ENCODE measurements at places on chromosomes 11 and 22.

DNA sequence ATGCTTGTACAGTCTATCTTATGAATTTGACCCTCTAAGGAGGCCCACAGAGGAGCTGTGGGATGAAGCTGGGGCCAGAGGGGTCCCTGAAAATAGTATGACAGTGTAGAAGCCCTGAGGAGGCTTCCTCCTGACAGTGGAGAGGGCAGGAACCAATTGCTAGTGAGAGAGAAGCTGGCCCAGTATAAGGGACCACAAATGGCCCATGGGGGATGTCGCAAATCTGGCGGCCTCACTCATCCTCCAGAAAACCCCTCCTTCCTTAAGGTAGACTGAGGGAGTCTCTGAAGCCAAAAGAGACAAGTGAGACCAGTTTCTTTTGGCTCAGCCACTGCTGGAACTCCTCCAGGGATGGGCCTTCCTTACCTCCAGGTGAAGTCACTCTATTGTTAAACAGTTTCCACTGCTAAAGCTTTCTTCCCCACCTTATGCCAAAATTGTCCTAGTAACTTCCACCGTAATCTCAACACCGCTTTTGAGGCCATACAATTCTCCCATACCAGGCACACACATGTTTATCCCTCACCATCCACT is 17.8 kb upstream of the CASTOR1 start:
- no peak for DNase-seq

DNA sequence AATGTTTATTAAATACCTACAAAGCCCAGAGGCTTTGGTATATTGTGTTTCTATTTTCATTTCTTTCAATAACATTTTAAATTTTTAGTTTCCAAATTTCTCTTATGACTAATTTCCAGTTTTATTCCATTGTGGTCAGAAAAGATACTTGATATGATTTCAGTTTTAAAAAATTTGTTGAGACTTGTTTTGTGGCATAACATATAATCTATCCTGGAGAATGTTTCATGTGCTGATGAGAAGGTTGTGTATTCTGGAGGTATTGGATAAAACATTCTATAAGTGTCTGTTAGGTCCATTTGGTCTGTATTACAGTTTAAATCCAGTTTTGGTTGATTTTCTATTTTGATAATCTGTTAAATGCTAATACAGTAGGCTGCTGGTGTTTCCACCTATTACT is 9.8 kb upstream of the RAG1 start:
- DNase-seq = no peak

DNA sequence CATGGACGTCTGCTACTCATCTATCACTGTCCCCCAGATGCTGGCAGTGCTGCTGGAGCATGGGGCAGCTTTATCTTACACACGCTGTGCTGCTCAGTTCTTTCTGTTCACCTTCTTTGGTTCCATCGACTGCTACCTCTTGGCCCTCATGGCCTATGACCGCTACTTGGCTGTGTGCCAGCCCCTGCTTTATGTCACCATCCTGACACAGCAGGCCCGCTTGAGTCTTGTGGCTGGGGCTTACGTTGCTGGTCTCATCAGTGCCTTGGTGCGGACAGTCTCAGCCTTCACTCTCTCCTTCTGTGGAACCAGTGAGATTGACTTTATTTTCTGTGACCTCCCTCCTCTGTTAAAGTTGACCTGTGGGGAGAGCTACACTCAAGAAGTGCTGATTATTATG is 9.2 kb upstream of the OR9Q2 start:
- DNase-seq = no peak

DNA sequence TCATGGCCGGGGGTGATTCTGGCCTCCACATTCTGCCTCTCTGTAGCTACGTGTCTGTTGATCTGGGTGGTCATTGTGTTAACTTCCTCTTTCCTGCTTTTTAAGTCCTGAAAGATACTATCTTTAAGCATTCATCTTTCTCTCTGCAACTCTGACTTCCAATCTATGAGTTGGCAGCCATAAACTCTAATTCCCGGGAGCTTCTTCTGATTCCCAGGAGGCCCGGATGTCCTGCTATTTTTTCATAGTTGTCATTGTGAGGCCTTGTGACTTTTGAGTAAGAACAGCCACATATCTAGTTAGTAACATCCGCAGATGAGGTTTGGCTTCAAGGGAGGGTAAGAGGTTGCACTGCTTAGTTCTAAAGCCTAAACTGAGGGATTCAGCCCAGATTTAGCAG is 107.8 kb downstream of the SYN3 start:
- no peak for DNase-seq

GRCh38 chr11:19892387-19892786 is 179.8 kb downstream of the NAV2 start:
- no peak for DNase-seq

DNA sequence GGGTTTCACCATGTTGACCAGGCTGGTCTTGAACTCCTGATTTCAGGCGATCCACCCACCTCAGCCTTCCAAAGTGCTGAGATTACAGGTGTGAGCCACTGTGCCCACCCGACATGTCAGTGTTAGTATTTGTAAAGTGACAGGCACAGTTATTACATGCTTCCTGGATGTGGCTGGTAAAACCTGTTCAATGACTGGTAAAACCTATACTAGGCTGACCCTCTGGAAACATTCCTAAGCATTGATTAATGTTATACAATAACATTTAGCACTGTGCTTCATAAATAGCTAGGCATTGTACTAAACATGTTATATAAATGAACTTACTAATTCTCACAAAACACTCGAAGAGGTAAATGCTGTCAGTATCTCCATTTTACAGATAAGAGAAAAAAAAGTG is 20.9 kb upstream of the JHY start:
- DNase-seq = no peak

GRCh38 chr22:46041642-46042041 is 64.7 kb upstream of the WNT7B start:
- DNase-seq = no peak

DNA sequence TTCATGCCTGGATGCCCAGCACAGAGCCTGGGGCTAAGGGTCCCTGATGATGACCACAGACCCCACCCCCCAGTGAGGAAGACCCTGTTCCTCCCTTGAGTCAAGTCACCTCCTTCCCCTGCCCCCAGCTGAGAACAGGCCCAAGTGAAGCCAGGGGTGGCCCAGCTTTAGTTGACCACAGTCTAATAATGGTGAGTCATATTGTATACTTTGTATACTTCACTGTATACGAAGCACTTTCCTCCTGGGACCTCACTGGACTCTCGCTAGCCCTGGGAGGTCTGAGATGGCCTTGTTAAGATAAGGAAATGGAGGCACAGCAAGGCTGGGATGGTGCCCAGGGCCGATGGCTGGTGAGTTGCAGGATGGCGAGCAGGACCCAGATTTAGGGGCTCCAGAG is 3.7 kb upstream of the FLRT1 start:
- DNase-seq = no peak

GRCh38 chr11:72716290-72716689 is 35.9 kb downstream of the ARAP1 start:
- peak; percentile 92 for DNase-seq

GRCh38 chr22:35719212-35719875 is 1.7 kb downstream of the APOL5 start:
- no peak for DNase-seq

DNA sequence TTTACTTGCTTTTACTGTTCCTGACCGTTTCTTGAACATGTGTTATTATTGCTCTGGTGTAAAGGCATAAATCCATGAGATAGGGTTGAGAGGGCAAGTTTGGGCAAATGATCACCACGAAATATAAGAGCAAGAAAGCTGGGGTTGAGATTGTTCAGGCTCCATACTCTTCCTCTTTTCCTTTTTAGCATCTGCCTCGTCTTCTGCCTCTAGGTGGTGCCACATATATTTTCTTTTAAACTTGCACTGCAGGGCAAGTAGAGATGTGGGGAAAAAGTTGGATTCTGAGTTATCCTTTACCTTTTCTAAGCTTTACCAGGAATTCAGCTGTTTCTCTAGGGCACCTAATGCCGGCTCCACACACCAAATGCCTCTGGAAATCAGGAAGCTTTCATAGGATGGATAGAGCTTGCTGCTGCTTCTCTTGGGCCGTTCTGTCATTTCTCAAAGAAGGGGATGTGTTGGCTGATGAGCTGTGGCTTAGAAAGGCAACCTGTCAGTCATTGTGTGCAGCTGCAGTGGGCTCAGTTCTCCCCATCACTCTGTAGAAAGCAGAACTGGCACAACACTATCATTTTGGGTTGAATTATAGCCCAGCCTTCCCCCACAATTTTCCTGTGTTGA is 98.2 kb downstream of the LDLRAD3 start:
- no peak for DNase-seq

- no peak for DNase-seq
These were observed 17.3 kb downstream of the RPL27A start for GRCh38 chr11:8699903-8700302.

DNA sequence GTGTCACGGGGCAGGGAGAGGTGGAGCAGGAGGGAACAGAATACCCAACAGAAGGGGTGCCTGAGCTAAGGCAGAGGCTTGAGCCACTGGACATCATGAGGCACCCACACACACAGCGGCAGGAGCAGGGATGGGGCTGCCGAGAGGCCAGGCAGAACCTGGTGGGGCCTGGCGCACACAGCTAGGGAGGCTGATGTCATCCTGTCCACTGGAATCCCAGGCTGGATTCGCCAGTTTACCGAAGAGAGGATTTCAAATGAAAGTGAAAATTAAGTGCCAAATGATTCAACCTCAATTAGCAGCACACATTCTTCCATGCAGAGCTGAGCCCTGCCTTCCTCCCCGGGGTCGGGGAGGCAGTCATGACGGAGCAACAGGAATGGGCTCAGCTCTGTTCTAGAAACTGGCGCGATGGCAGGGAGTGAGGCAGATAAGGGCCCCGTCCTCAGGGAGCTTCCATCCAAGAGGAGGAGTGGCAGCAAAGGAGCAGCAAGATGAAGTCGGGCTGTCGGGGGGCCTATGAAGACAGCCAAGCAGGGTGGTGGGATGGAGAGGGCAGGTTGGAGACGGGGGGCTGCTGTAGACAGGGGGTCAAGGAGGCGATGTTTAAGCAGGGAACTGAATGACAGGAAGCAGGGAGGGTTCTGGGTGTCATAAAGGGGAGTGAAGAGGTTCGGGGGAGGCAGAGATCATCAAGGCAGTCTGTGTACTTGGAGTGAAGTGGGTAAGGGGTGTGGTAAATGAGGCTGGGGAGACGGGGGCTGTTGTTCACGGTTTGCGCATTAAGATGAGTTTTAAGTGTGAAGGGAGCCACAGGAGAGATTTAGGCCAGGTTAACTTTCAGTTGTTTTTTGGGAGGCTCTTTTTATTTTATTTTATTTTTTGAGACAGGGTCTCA is 6.4 kb downstream of the RAC2 start:
- DNase-seq = no peak

GRCh38 chr22:46046299-46046685 is 69.3 kb upstream of the WNT7B start:
- no peak for DNase-seq

- peak; percentile 87 for DNase-seq
These were observed 32.5 kb downstream of the PLEKHA7 start for GRCh38 chr11:16981651-16982194.

- no peak for DNase-seq
These were observed 621 bp downstream of the HMOX1 start for GRCh38 chr22:35381424-35382009.

DNA sequence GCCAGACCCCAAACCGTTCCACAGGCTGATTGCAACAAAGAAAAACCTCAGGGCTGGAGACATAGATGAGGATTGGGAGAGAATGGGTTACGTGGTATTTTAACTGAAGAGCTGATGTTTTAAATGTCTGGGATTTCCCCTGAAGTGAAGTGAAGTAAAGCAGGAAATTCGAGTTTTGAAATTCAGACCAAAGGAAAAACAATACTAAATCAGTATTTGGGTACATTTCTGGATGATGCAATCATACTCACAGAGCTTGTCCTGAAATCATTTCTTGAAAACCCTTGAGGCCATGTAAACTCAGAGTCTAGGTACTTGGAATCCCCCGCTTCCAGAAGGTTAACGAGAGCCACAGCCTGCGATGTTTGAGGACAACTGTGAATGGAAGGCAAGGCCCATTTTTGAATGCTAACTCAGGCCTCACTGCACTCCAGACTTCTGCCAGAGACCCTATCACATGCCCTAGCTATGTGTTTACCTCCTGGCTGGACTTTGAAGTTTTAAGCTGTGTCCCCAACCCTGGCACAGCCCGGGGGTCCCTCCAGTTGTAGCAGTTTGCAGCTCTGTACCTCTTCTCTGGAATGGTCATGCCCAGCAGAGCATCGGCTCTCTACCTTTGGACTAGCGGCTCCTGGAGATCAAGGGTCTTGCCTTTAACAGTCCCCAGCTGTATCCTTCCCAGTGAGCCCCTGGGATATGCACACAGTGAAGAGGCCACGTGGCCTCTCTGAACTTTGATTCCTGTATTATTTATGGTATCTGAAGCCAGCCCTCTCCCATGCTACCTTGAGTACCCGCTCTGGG is 5.4 kb upstream of the FTH1 start:
- DNase-seq = no peak

GRCh38 chr22:37989146-37990045 is 5.0 kb upstream of the SOX10 start:
- DNase-seq = no peak

DNA sequence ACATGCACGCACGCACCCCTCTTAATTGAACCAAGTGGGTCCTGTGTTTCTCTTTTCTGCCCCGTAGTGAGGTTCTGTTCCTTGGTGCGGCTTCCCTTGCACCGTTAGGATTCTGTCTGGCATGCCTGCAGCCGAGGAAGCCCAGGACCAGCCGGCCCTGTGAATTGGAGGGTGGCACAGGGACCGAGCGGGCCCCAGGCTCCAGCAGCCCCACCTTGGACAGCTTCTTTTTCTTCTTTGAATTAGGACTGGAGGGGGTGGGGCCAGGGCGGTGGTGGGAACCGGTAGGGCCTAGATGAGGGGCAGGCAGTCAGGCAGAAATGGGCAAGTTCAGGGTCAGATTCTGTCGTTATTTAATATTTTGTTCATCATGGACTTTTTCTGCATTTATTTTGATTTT is 94.7 kb downstream of the MPPED1 start:
- no peak for DNase-seq

- DNase-seq = no peak
These were observed 1.6 kb downstream of the TMEM132A start for GRCh38 chr11:60925868-60926267.

GRCh38 chr11:64916040-64916774 is 802 bp downstream of the ATG2A start:
- DNase-seq = peak; percentile 3

DNA sequence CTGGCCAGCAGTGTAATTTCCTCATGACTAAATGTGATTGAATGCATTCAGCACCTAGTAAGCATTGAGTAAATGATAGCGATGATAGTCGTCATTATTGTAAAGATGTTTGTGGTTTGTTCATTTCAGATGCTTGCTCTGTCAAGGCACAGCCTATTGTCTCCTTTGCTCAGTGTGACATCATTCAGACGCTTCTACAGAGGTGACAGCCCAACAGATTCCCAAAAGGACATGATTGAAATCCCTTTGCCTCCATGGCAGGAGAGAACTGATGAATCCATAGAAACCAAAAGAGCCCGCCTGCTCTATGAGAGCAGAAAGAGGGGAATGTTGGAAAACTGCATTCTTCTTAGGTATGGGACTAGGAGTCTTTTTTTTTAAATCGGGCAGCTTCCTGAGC is 7.6 kb downstream of the SDHAF2 start:
- DNase-seq = no peak

DNA sequence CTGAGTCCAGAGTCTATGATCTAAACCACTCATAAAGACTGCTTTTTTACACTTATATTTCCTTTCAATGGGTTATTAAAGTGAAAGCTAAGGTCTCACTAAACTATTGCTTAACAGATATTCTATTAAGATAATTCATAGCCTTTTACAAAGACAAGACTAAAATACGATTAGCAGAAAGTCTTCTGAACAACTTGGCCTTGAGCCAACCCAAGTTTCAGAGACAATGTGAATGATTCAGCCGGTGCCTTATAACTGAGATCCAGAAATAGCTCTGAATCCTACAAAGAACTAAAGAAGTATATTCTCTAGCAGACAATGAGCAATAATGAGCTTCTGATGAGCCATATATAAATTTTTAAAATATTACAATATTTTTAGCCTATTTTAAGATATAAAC is 41.5 kb upstream of the CARD18 start:
- no peak for DNase-seq
